ENCODE measurements at places on chromosomes 4 and X. TPM values are rescaled to one million over a fixed set of nuclear protein-coding genes. Genes with fewer than 3 reads are reported as not detected.

DNA sequence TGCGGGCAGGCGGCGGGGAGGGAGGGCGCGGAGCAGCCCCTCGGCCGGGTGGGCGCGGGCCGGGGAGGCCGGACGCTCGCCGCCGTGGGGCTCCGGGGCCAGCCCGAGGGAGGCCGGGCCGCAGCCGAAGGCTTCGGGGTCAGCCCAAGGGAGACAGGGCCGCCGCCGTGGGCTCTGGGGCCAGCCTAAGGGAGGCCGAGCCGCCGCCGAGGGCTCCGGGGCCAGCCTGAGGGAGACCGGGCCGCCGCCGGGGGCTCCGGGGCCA is 251 bp downstream of the KIAA0232 start:
- DNase-seq: no peak

DNA sequence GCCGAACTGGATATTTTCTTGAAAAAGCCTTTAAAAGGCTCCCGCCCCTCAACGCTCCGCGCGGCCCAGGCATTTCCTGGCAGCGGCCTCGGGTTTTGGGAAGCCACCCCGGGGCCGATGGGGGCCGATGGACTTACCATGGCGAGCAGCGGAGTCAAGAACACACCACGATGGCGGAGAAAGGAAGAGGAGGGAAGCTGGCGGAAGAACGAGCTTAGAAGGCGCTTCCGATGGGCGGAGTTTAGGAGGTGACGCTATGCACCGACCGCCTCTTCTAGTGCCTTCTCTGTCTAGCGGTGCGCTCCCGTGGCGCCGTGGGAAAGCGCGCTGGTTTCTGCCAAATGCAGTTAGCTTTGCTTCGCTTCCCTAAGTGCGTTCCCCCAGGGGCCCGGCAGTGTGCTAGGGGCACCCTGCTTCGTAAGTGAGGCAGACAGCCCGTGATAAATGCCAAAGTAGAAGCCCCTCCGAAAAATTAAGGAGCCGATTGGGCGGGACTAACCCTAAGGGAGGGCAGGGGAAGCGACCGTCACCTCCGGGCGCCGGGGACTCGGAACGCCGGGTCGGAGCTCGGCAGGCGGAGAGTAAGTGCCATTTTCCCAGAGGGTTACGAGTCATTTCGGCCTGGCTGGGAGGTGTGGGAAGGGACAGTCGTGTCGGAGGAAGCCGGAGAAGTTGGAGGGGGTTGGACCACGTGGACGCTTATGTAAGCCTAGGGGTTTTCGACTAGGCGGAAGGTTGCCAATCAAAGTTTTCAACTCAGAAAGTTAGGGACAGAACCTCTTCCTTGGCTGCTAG is at the start of gene RPL39:
Gene RPL39, minus strand, starts transcription at position 194 of the 795 bp plus-strand sequence. Its CDS starts 54 bp downstream, at position 140.
- DNase-seq: peak; percentile 39

DNA sequence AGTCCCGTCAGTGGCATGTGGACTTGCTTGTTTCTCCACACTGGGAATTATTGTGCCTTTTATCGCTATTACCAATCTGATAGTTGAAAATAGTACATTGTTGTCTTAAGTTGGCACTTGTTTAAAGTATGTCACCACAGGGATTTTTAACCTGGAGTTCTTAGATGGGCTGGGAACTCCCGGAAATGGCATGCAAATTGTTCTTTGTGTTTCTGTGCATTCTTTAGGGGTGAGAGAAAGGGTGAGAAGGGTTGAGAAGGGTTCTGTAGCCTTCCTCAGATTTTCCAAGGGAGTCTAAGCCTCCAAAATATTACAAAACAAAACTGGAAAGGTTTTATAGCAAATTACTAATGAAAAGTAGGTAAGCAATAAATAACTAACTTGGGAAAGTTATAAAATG is 176.9 kb downstream of the ZIC3 start:
- DNase-seq: no peak

DNA sequence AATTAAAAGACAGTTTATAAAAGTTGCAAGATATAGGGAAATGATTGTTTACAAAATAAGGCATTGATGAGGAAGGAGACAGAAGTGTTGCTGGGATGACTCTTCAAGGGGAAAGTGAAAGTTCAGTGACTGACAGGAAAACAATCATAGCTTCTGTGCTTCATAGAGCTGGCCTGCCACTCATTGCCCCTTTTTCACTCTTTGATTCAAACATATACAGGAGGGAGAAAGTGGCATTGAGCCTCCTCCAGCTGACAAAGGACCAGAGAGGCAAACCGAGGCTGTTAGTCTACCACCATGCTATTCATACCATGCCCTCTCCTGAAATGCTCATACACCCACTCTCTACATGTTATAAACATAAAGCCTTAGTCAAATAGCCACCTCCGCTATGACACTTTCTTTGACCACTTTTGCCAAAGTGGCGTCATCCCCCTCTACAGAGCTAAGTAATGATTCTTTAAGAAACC is 79.2 kb upstream of the ATOH1 start:
- no peak for DNase-seq

Gene MAOB
- total RNA-seq: 0.82 TPM

Data from progenitor cell of endocrine pancreas (in vitro differentiated cells).